ENCODE measurements at places on chromosomes 2 and 18.

DNA sequence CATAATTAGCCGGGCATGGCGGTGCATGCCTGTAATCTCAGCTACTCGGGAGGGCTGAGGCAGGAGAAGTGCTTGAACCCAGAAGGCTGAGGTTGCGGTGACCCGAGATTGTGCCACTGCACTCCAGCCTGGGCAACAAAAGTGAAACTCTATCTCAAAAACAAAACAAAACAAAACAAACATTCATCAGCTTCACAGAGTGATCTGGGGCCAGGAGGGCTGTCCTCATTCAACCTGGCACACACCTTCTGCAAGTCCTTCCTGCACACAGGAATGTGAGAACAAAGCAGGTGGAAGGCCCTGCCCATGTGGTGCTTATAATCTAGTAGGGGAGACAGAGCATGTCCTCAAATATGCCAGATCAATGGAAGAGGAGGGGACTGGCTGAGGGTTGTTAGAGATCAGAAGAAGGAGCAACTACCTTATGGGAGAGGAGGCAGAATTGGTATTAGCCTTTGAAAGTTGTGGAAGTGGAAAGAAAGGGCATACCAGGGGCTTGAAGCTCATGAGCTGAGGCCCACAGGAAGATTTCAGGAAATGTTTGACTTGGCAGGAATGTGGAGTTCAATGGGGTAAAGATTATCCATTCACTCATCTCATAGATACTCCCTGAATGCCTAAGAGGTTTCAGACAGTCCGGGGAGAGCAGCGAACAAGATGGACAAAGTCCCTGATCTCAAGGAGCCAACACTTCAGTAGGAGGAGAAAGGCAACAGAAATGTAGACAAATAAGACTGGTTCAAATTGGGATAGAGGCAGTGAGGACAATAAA is 155.3 kb upstream of the SIX3 start:
- DNase-seq, result no peak

GRCh38 chr18:24228667-24229041 is 89.8 kb downstream of the CABYR start:
- no peak for DNase-seq

DNA sequence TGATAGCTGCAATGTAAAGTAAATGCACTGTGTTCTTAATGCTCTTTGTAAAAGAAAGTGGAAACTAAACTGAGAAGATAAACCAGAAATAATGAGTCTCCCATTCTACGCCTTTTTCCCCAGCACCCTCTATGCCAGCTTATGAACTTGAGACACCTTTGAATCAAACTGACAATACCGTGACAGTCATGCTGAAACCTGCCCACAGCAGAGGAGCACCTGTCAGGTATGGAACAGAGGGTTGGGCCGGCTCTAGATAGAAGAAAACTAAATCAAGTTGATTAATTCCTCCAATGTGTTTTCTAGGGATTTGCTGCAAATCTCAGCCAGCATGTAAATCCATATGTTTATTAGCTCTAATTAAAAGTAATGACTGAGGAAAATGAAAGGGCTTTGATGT is 520.6 kb upstream of the RAB12 start:
- DNase-seq, result no peak

- DNase-seq, result no peak
Observed at GRCh38 chr2:226125176-226125883, 674.3 kb downstream of the IRS1 start.

GRCh38 chr18:69747388-69747787 is 200.3 kb downstream of the CD226 start:
- no peak for DNase-seq

DNA sequence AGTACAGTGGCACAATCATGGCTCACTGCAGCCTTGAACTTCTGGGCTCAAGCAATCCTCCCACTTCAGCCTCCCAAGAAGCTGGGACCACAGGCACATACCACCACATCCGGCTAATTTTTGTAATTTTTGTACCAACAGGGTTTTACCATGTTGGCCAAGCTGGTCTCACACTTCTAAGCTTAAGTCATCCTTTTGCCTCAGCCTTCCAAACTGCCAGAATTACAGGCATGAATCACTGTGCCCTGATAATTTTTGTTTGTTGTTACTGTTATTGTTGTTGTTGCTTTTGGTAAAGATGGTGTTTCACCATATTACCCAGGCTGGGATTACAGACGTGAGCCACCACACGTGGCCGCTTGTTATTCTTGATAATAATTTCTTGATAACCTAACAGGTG is 10.5 kb upstream of the COBLL1 start:
- no peak for DNase-seq

DNA sequence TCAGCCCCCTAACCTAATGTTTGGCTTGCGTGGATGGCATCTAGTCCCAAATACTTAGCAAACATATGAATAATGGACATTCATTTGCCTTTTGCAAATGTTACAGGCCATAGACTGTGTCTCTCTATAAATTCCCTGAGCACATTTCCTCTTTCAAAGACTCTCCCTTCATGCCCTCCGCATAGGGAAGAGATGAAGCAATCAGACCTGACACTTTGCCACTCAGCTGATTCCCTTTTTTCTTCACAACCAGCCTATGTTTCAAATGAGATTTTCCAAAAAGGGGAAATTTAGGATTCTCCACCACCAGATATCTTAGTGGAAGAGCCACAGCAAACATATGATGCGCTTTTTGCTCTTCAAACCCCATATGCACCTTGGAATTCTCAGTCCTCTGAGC is 453.7 kb downstream of the STK39 start:
- DNase-seq, result no peak

DNA sequence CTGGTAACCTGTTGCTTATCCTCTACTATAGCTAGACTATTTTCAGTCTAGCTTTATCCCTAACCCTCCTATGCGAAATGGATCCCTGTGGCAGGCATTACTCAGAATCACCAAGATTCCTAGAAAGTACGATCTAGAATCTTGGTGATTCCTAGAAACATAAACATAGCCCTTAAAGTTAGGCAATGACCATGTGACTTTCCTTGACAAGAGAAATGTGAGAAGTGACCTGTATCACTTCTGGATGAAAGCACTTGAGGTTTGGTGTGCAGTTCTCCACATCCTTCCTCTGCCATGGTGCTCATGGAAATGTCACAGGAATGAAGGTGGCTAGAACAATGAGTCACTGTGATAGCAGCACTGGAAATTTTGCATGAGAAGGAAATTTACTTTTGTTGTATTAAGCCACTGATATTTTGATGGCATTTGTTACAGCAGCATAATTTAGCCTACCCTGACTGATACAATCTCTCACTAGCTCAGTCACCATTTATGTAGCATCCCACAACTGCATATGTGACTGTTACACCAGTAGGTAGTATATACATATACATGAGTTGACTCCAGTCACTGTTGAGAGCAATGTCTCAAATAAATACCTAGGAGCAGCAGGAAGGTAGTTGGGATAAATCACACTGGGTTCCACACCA is 68.3 kb upstream of the MAPRE2 start:
- no peak for DNase-seq

DNA sequence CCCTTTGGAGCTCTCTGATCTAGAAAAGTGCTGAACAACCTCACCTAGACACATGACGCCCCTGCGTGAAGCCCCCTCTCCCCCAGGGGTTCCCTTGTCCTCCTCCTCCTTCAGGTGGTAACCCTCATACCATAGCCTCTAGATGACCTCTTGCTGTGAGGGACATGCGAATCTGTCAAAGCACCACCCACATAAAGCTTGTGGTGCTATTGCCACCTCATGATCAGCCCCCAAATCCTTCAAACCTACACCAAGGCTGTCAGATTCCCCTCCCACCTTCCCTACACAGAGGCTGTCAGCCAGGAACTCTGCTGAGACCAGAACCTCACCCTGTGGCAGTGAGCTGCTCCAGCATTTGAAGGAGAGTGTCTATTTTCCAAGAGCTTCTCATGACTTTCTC is 43.1 kb upstream of the TEX51 start:
- DNase-seq, result no peak

- DNase-seq, result no peak
Observed at GRCh38 chr18:10420561-10421352, 33.7 kb upstream of the APCDD1 start.

DNA sequence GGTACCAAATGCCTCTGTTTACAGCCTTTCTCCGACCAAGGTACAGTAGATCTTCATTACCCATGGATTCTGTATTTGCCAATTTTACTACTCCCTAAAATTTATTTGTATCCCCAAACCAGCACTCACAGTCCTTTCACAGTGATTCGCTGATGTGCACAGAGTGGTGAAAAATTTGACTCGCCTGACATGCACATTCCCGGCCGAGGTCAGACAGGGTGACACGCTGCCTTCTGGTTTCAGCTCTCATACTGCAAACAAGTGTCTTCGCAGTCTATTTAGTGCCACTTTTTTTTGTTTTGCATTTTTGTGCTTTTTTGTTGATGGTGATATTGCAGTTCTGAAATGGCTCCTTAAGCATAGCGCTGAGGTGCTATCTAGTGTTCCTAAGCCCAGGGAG is 71.0 kb downstream of the MAPK4 start:
- DNase-seq, result no peak

- DNase-seq, result no peak
Observed at GRCh38 chr18:73829146-73829545, 318.5 kb downstream of the FBXO15 start.

- no peak for DNase-seq
Observed at GRCh38 chr2:39545957-39546356, 108.9 kb upstream of the MAP4K3 start.

- DNase-seq, result no peak
Observed at GRCh38 chr2:222572751-222573174, 83.1 kb downstream of the FARSB start.

- DNase-seq, result no peak
Observed at GRCh38 chr18:78619854-78620253, 359.8 kb upstream of the SALL3 start.

- no peak for DNase-seq
Observed at GRCh38 chr2:201128033-201128432, 12.1 kb downstream of the CFLAR start.

DNA sequence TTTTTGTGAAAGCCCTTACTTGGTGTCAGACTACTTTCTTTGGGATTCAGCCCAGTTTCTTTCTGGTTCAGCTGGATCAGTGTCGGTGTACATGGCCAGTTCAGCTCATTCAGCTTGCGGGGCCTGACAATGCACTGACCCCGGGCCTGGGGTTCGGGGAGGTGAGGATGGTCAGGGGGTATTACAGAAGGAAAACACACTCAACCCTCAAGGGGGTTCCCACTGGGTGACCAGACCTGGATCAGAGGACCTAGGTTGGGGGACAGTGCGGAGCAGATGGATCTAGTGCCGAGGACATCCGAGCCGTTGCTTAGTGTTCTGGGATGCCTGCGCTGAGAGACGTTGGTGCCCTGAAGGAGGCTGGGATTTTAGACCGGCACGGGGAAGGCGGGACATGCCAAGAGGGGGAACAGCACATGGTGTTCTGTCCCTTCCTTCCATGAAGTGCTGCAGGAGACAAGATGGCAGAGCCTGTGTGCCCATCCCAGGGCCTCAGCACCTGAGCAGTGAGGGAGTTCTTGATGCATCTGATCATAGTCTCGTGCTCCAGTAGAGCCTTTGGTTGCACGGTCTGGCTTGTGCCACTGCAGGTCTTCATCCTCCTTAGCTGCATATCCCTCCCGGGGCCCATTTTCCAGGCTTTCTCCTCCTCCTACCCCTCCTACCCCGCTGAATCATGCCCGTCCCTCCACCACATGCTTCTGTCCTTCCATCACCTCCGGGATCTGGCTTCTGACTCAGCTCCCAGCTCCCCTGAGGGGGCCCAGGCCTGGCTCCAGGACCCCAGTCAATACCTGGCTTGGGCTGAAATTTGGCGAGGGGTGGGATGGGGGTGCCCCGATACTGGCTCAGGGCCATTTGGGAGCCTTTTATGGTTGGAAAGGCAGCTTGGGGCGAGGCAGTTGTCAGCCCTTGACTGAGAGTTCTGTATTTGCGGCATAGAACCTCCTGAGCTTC is 18.0 kb downstream of the SPEG start:
- no peak for DNase-seq

GRCh38 chr2:72979896-72980295 is 62.6 kb downstream of the EMX1 start:
- no peak for DNase-seq

DNA sequence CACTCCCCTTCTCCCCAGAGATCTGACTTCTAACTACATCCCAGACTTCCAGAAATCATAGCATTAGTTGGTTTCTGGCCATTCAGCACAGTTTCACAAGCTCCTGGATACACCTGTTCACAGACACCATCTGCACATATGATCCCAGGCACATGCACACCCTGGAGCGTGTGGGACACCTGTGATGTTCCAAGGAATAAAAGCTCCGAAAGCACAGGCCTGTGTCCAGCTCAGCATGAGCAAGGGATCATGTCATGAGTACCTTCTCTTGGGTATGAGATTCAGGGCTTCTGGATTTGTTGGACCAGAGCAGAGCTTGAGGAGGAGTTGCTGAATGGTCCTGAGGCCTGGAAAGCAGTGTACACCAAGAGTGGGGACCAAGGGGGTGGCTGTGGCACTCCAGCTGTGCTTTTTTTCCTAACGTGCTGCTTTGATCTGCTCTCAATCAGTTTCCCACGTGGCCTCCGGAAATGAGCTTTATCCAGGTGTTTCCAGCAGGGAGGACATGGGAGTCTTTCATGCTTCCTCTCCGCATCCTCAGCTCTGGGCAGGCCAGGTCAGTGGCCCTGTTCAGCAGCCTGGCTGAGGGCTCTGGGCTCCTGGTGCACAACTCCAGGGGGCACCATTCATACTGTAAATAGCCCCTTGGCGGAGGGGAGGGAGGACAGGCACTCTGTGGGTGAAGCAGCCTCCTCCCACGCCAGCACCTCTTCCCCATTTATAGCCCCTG is 1.8 kb downstream of the DYSF start:
- no peak for DNase-seq

- DNase-seq, result no peak
Observed at GRCh38 chr2:177588671-177589070, 196.1 kb downstream of the AGPS start.

GRCh38 chr2:160494201-160494644 is 616 bp upstream of the RBMS1 start:
- DNase-seq, result no peak

DNA sequence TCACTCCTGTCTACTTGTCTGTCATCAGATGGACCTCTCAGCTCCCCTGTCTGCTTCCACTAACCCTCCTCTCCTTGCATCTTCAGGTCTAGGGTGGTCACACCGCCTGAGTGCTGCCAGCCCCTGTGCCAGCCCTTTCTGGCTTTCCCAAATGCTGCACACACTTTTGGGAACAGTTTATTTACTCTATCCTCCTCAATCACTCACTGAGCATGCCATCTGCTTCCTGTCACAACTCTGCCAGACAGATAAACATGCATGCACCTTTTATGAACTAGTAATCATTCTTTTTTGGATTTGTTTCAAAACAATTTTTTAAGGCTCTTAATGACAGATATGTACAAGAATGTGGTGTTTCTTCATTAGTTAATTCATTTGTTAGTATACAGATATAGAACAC is 56.3 kb upstream of the CCDC195 start:
- no peak for DNase-seq

DNA sequence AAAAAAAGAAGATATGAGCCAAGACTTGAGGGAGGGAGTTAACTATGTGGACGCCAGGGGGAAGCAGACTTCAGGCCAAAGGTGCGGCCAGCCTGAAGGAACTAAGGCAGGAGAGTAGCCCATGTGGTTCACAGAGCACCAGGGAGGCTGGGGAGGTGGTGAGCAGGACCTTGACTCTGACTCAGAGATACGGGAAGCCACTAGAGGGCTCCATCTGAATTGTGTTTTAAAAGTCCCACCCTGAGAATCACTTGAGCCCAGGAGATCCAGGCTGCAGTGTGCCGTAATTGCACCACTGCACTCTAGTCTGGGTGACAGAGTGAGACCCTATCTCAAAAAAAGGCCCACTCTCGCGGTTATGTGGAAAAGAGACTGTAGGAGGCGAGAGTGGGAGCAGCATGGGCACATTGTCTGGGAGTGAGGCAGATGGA is 12.3 kb downstream of the CEP192 start:
- no peak for DNase-seq

- no peak for DNase-seq
Observed at GRCh38 chr2:45004562-45005191, 4.6 kb downstream of the SIX2 start.

Measured in activated naive CD4-positive, alpha-beta T cell treated with anti-CD3 and anti-CD28 coated beads, Interleukin-2, amount 50 U/mL, for 16 hours (primary cell).